Mesenchymal stem cell (in vitro differentiated cells and primary cell): ENCODE measurements at places on chromosomes 2 and 18.
A peak's percentile ranks its signal among the peaks of the same experiment; 100 is the strongest.

GRCh38 chr2:11703700-11704099 lies 33.7 kb upstream of the NTSR2 start:
- no peak overlapping the region for H3K4me3 ChIP-seq
- no peaks in the 10 kb centered on the region for H3K27me3 ChIP-seq
- H3K36me3 ChIP-seq, result no peaks in the 10 kb centered on the region
- no peak overlapping the region for H3K27ac ChIP-seq
- no peak for DNase-seq

DNA sequence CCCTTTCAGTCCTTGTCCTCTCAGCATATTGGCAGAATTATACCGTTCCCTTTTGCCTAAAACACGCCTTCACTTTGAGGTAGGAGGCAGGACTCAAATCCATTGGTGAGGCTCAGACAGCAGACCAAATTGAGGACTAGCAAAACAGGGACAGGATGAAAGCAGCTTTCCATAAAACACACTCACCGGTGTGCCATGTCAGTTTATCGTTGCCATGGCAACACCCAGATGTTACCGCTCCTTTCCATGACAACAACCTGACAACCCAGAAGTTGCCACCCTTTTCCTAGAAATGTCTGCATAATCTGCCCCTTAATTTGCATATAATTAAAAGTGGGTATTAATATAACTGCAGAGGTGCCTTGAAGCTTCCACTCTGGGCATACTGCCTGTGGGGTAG lies 730.4 kb downstream of the METTL4 start:
- no peaks in the 10 kb centered on the region for H3K27me3 ChIP-seq
- H3K36me3 ChIP-seq, result no peaks in the 10 kb centered on the region
- H3K4me3 ChIP-seq, result no peak overlapping the region
- DNase-seq, result no peak
- no peaks in the 10 kb centered on the region for H3K4me1 ChIP-seq

GRCh38 chr18:79897940-79898625 lies 53.4 kb downstream of the SLC66A2 start:
- H3K4me1 ChIP-seq, result no peaks in the 10 kb centered on the region
- no peak for DNase-seq
- no peak overlapping the region for H3K27ac ChIP-seq
- no peaks in the 10 kb centered on the region for H3K27me3 ChIP-seq

DNA sequence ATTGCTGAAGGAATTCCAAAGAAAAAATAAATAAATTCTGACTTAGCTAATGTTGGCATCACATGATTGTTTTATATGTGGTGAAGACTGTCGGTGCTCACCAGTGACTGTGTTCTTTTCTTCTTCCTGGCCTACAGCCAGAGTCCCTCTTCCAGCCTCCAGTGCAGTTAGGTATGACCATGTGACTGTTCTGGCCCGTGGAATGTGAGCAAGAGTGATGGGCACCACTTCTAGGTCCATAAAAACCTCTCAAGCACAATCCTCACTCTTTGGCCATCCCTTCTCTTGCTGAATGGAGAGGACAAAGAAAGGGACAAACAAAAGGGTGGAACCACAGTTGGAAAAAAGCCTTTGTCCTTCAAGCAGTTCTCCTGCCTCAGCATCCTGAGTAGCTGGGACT lies 39.0 kb upstream of the BMPR2 start:
- no peak overlapping the region for H3K27ac ChIP-seq
- no peaks in the 10 kb centered on the region for H3K27me3 ChIP-seq
- H3K4me3 ChIP-seq, result no peak overlapping the region
- H3K4me1 ChIP-seq, result peaks cover 2% of the 10 kb centered on the region
- H3K36me3 ChIP-seq, result no peaks in the 10 kb centered on the region
- no peak for DNase-seq

GRCh38 chr2:168192839-168193616 lies 54.4 kb downstream of the STK39 start:
- no peak overlapping the region for H3K27ac ChIP-seq
- H3K4me3 ChIP-seq, result no peak overlapping the region
- no peak for DNase-seq
- no peaks in the 10 kb centered on the region for H3K36me3 ChIP-seq
- no peaks in the 10 kb centered on the region for H3K27me3 ChIP-seq

GRCh38 chr2:24315669-24316068 lies 44.7 kb downstream of the ITSN2 start:
- no peaks in the 10 kb centered on the region for H3K27me3 ChIP-seq
- H3K4me3 ChIP-seq, result no peak overlapping the region
- peak overlapping the region; percentile 33 for H3K27ac ChIP-seq
- peaks cover 2% of the 10 kb centered on the region for H3K36me3 ChIP-seq
- H3K4me1 ChIP-seq, result peaks cover 11% of the 10 kb centered on the region

DNA sequence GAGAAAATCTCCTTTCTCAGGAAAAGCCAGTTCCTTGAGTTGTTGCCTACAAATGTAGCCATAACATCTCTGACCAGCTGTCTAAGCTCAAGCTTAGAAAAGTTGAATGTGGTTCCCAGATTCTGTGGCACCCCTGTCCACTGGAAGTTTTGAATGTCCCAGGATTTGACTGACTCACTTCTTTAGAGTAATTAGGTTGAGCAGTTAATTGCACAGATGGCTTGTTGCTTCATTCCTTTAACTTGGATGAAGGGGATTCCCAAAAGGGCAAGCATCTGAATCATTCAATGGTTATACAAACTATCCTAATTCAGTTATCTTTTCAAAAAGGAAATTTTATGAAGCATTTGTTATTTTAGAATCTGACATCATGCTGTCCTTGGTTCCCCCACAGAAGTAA lies 374.7 kb downstream of the LNPK start:
- no peaks in the 10 kb centered on the region for H3K36me3 ChIP-seq
- no peak overlapping the region for H3K27ac ChIP-seq
- no peaks in the 10 kb centered on the region for H3K27me3 ChIP-seq
- no peaks in the 10 kb centered on the region for H3K4me1 ChIP-seq
- no peak overlapping the region for H3K4me3 ChIP-seq
- no peak for DNase-seq

- H3K36me3 ChIP-seq, result no peaks in the 10 kb centered on the region
- H3K27me3 ChIP-seq, result no peaks in the 10 kb centered on the region
- H3K4me3 ChIP-seq, result no peak overlapping the region
- DNase-seq, result no peak
- no peak overlapping the region for H3K27ac ChIP-seq
These were observed 285.6 kb upstream of the ACVR2A start for GRCh38 chr2:147559070-147559725.

DNA sequence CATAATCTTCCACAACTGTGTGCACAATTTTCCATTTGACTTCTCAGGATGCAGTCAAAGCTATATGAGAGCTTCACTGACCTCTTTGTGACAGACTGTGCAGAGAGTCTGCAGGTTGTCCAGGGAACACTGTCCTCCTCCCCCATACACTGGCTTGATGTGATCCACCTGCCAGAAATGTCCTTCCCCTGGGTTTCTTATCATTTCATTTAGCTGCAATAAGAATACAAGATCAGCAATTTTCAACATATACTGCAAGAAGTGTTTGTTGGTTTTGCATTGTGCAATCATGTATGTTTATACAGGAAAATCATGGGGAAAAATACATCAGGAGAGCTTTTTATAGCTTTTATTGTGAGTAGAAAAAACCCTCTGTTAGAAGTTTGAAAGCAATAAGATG lies 150.7 kb downstream of the RAB3GAP1 start:
- no peaks in the 10 kb centered on the region for H3K36me3 ChIP-seq
- no peaks in the 10 kb centered on the region for H3K27me3 ChIP-seq
- no peaks in the 10 kb centered on the region for H3K4me1 ChIP-seq
- H3K27ac ChIP-seq, result no peak overlapping the region
- peak; percentile 19 for DNase-seq

- H3K27ac ChIP-seq, result no peak overlapping the region
- H3K36me3 ChIP-seq, result no peaks in the 10 kb centered on the region
- H3K27me3 ChIP-seq, result no peaks in the 10 kb centered on the region
- peak overlapping the region; percentile 2 for H3K4me3 ChIP-seq
- no peak for DNase-seq
These were observed 567.8 kb upstream of the KLHL29 start for GRCh38 chr2:22817197-22817596.

GRCh38 chr2:147382322-147382948 lies 462.4 kb upstream of the ACVR2A start:
- no peaks in the 10 kb centered on the region for H3K4me1 ChIP-seq
- no peaks in the 10 kb centered on the region for H3K27me3 ChIP-seq
- H3K4me3 ChIP-seq, result no peak overlapping the region
- H3K36me3 ChIP-seq, result no peaks in the 10 kb centered on the region
- H3K27ac ChIP-seq, result no peak overlapping the region

GRCh38 chr2:16400127-16400623 lies 265.5 kb downstream of the CYRIA start:
- no peaks in the 10 kb centered on the region for H3K36me3 ChIP-seq
- no peaks in the 10 kb centered on the region for H3K4me1 ChIP-seq
- H3K27ac ChIP-seq, result no peak overlapping the region
- no peaks in the 10 kb centered on the region for H3K27me3 ChIP-seq

DNA sequence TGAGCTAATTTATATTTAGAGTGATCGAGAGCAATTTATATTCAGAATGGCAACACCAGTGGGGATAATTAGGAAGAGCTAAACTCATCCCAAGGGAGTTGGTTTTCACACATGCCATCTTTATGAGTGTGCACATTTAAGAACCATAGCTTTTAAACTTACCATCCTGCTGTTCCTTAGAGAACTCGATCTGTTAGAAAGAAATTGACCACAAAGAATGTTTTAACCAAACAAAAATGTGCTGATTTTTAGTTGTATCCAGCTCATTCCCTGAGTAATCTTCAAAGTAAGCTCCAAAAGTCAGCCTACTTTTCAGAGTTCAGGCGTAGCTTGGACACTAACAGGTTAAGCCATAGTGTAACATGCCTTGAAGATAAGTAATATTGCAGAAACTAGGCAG lies 12.6 kb downstream of the MYL1 start:
- DNase-seq, result peak; percentile 13
- H3K36me3 ChIP-seq, result no peaks in the 10 kb centered on the region
- peak overlapping the region; percentile 79 for H3K27ac ChIP-seq
- H3K4me1 ChIP-seq, result no peaks in the 10 kb centered on the region

DNA sequence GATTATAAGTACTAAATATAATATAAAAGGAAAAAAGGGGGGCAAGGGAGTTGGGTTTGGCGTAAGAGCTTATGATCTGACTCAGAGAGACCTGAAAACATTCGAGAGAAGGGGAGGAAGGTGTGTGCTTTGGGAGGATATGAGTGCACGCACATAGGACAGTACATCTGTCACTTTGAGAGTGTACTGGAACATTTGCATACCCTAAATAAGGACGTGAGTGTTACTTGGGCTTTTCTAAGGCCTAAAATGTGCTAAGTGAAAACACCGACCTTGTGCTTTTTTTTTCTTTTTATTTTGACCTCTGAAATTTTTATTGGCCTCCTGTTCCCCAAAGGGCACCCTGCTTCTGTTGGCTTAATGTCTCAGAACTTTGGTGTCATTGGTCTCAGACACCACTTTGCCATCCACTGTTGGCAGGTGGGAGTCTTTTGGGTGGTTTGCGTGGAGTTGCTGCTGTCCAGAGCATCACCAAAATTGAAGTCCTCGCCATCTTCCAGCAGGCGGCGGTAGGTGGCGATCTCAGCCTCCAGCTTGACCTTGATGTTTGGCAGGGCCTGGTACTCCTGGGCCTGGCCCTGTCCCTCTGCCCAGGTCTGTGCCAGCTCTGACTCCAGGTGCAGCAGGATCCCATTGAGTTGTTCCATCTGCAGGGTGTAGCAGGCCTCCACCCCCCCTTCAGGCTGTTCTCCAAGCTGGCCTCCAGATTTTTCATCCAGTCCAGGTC lies 57.7 kb downstream of the CD28 start:
- H3K36me3 ChIP-seq, result no peaks in the 10 kb centered on the region
- no peak overlapping the region for H3K27ac ChIP-seq
- H3K27me3 ChIP-seq, result no peaks in the 10 kb centered on the region
- H3K4me1 ChIP-seq, result peaks cover 12% of the 10 kb centered on the region

DNA sequence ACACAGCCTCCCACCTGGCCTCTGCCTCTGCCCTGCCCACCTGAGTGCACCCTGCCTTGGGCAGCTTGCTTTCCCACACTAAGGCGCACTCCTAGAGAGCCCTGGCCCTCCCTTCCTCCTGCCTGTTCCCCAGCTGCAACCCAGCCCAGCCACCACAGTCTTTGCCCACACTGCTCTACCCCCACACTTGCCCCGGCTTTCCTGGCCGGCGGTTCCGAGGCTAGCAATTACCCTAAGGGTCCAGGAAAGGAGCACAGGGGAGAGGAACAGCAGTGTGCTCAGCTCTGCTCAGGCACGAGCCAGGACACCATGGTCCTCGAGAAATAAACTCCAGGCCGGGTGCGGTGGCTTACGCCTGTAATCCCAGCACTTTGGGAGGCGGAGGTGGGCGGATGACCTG lies 237.8 kb upstream of the RAB6C start:
- H3K4me3 ChIP-seq, result no peak overlapping the region
- no peaks in the 10 kb centered on the region for H3K4me1 ChIP-seq
- H3K27ac ChIP-seq, result no peak overlapping the region
- no peak for DNase-seq
- no peaks in the 10 kb centered on the region for H3K36me3 ChIP-seq

- H3K27me3 ChIP-seq, result no peaks in the 10 kb centered on the region
- no peaks in the 10 kb centered on the region for H3K36me3 ChIP-seq
- no peak overlapping the region for H3K4me3 ChIP-seq
- no peak for DNase-seq
These were observed 116.4 kb downstream of the INO80D start for GRCh38 chr2:205969584-205969983.

DNA sequence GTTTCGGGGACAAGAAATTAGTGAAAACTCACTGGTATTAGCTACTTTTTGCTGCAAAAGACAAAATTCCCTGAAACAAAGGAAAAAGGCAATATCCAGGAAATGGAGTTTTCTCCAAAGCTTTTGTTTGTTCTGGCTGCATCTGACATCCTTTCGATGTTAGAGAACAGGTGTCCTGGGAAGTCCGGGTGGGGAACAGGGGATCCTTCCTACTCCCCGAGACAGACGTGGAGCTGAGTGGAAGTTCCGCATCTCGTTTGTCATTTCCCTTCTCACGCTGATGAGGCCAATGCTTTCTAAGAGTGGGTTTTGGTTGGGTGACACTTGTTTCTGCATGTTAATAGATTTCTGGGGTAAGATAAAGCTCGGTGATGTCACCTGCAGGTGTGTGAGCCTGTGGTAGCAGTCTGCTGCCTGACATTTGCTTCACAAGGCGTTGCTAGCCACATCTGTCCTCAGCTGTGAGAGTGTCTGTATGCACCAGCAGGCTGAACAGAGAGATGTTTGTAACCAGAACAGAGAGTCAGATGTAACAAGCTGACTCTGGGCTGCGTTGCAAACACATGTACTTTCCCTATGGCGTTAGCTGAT lies 125.9 kb downstream of the ACOXL start:
- no peaks in the 10 kb centered on the region for H3K4me1 ChIP-seq
- H3K36me3 ChIP-seq, result no peaks in the 10 kb centered on the region
- H3K27ac ChIP-seq, result no peak overlapping the region
- H3K27me3 ChIP-seq, result peaks cover 73% of the 10 kb centered on the region

- no peaks in the 10 kb centered on the region for H3K4me1 ChIP-seq
- H3K36me3 ChIP-seq, result no peaks in the 10 kb centered on the region
These were observed 475.8 kb downstream of the PLCL1 start for GRCh38 chr2:198280145-198280544.

- H3K4me1 ChIP-seq, result no peaks in the 10 kb centered on the region
- H3K27ac ChIP-seq, result no peak overlapping the region
- no peak for DNase-seq
These were observed 17.9 kb upstream of the VPS4B start for GRCh38 chr18:63440219-63440618.

GRCh38 chr2:52536929-52537460 lies 1230.6 kb upstream of the CHAC2 start:
- H3K27ac ChIP-seq, result no peak overlapping the region
- no peaks in the 10 kb centered on the region for H3K4me1 ChIP-seq
- peak; percentile 45 for DNase-seq
- no peaks in the 10 kb centered on the region for H3K36me3 ChIP-seq

GRCh38 chr2:196433116-196433515 lies 206.4 kb upstream of the CCDC150 start:
- no peak overlapping the region for H3K4me3 ChIP-seq
- no peaks in the 10 kb centered on the region for H3K36me3 ChIP-seq
- H3K27me3 ChIP-seq, result no peaks in the 10 kb centered on the region
- H3K27ac ChIP-seq, result no peak overlapping the region
- no peaks in the 10 kb centered on the region for H3K4me1 ChIP-seq
- no peak for DNase-seq
